ENCODE measurements at places on chromosomes 2 and 18.

- DNase-seq = no peak
These were observed 109.9 kb upstream of the MAP4K3 start for GRCh38 chr2:39546937-39547336.

- no peak for DNase-seq
These were observed 668 bp downstream of the NFU1 start for GRCh38 chr2:69436596-69436937.

DNA sequence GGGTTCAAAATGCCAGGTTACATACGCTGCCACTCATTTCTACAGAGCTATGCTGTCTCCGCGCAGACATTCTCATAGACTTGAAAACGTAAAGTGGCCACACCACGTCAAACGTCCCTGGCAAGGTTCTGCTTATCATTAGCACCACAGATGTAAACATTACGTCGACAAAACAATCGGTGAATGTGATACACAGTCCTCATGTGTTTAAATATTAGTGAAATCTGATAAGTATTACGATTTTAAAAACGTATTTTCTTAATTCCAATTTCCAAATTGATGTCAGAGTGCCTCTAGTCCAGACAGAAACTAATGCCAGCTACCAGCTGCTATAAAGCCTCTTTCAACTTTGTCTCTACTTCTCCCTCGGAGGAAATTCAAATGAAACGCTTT, 1.2 kb downstream of the STK17B start:
- DNase-seq = no peak

DNA sequence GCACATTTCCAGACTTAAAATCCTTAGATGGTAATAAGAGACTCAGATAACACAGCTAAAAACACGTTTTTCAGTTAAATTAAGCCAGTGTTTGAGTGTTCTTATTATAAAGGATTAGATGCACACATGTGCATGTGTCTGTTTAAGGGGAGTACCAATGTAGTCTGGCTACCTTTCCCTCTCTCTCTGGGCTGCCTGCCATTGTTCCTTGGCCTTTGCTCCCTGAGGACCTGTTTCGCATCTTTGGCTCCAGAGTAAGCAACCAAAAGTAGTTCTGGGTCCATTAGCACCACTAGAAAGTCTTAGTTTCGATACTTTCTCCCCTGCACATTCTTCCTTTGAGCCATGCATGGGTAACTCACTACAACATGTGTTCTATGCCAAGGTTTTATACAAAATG, 228.3 kb downstream of the TPGS2 start:
- no peak for DNase-seq

GRCh38 chr18:6836331-6836730, 106.8 kb downstream of the ARHGAP28 start:
- DNase-seq = no peak

DNA sequence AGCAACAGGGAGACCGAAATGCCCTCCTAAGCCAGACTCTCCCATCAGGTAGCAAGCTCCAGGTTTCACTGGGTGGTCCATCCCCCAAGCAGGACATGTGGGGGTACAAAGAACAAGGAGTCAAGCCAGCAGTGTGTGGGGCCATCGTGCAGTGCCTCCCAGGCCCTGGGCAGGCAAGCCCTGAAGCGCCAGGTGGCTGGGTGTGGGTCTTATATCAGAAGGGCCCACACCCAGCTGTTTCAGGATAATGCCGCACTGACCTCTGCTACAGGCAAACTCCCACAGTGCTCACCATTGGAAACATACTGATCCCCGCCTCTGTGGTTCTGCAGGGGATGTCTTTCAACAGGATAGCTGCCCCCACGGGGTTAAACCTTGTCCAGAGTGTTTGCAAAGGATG, 174.2 kb upstream of the SMAD2 start:
- DNase-seq = no peak

- no peak for DNase-seq
These were observed 104.4 kb downstream of the LIPG start for GRCh38 chr18:49666045-49666775.

DNA sequence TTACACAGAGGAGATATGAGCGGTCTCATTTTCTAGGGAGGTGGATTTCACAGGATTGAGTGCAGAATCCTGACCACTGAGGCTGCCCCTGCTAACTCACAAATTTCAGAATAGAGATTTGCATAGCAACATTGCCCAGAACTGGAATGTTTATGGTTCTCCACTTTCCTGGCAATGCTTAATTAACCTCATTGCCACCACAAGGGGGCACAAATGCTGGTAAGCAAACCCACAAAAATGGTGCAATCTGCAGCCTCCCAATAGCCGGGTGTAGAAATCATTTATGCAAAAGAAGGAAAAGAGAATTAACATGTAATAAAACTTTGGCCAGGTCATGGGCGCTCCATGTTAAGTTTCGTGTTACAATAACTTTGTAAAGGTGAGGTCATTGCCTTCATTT, 112.4 kb downstream of the CYRIA start:
- DNase-seq = peak; percentile 3

DNA sequence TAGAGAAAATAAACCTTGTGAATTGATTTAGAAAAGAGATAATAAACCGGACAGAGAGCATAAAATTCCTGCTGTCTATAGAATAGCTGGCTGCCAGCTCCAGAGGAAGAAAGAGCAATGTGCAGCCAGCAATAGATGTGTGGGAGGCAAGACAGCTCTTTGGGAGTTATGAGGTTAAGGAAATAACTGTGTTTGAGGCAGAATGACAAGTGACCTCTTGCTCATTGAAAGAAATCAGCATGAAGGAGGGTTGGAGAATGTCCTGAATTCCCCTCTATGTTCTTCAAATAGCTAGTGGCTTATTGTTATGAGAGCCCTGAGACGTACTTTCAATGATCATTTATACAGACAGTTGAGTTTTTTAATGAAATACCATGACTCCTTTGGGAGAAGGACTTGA, 1009.9 kb upstream of the NXPH2 start:
- no peak for DNase-seq

GRCh38 chr2:229666811-229667210, 47.5 kb downstream of the DNER start:
- DNase-seq = no peak

DNA sequence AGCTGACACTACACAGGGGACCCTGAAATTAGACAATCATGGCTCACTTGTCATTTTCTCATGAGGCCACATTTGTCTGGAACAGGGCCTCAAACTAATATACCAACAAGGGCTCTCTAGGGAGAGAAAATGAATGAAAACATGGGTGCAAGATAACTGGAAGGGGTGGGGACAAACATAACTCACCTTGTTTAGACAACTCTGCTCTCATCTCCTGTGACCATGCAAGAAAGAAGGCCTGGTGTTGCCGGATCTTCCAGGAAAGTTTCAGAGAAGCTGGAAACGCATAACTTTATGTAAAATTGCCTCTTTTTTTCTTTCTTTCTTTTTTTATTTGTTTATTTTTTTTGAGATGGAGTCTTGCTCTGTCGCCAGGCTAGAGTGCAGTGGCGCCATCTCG, 80.4 kb upstream of the SPRED2 start:
- no peak for DNase-seq

GRCh38 chr18:48121752-48122151, 191.3 kb upstream of the SMAD2 start:
- no peak for DNase-seq

GRCh38 chr2:147171941-147172340, 672.9 kb upstream of the ACVR2A start:
- DNase-seq = no peak

DNA sequence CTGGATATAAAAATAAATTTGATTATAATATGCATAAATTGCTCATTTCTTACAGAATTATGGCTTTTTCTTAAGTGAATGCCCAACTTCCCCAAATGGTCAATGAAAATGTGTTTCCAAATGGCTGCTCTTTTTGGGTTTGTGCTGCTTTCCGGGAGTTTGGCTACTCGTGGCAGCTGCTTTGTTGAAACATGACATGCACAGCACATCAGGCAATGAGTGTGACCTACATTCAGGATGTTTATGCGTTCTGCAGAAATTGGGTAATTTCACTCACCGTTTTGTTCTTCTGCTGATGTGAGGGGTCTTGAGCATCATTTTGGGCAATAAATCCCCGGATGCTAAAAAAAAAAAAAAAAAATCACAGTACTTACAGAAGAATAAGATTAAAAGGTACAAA, 825.0 kb upstream of the KLHL29 start:
- no peak for DNase-seq

DNA sequence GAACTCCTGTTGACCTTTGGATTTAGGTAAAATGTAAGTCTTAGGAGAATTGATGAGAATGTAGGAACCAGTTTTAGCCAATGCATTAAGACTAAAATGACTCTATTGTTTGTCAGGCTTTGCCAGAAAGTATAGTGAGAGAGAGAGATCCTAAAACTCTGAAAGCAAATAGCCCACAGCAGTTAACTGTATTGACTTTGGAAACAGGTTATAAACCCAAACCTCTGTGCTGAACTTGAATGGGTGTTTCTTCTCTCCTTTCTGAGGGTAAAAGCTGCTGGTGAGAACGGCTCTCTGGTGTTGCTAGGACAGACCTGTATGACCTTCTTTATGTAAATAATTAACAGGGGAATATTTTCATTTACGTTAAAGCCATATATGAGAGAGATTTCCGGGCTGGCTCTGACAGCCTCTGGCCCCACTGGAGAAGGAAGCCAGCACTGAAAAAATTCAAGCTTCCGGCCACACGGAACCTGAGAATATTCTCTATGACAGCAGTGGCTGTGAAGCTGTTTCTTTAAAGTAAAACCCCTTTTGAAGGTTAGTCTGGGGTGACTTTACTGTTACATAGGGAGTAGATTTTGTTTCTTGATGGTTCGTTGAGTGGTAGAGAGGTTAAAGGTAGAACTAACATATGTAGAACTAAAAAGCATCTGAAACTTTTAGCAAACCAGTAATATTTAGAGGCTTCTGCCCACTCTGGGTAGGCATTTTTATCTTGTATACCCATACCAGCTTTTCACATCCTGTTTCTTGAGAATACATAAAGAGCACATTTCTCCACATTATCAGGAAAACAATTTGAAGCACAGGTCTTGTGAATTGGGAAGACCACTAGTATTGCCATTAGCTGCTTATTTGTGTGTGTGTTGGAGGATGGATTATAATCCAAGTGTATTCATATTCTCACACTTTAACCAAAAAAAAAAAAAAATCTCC, 123.8 kb downstream of the SPTBN1 start:
- DNase-seq = no peak

DNA sequence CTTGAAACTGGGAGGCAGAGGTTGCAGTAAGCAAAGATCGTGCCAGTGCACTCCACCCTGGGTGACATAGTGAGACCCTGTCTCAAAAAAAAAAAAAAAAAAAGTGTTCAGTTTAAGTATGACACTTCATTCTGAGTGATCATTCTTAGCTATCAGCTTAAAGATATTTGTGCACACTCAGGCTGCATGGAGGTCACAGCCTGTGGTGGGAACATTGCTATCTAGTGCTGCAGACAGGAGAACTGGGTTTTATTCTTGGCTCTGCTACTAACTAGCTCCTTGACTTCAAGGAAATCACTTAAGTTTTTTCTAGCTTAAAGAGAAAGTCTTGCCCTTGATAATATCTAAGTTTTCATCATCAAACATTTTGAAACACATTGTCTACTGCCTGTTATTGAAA, 391.3 kb upstream of the CDH7 start:
- DNase-seq = no peak

- no peak for DNase-seq
These were observed 26.4 kb downstream of the EMX1 start for GRCh38 chr2:72943540-72944395.

GRCh38 chr18:50986360-50987087, 18.7 kb downstream of the ELAC1 start:
- no peak for DNase-seq

DNA sequence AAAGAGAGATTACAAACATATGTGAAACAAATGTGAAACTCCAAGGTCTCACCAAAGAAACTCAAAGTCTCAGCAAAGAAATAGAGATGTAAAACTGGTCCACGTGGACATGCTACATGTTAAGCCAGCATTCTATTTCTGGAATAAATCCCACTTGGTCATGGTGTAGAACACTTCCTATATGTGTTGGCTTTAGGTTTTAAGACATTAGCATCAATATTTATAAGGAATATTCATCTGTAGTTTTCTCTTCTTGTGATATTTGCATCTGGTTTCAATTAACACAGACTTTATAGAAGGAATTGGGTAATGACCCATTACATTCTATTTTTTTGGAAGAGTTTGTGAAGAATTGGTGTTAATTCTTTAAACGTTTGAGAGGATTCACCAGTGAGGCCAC, 133.1 kb downstream of the COPS8 start:
- DNase-seq = no peak

DNA sequence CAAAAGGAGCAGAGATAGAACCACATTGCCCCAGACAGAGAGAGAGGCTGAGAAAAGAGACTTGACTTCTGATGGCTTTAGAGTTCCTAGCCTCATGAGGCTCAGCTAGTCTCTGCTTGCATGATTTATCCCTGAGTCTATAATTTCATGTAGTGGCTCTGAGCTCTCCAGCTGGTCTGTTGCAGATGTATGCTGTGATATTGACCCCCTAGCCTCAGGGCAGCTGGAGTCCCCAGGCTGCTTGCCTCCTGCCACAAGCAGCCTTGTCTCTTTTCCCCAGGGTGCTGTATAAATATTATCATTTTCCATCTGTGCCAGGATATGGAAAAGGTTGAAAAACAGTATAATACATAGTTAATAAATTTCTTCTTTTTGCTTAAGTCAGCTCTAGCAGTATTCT, 467.6 kb upstream of the CWC22 start:
- DNase-seq = no peak

DNA sequence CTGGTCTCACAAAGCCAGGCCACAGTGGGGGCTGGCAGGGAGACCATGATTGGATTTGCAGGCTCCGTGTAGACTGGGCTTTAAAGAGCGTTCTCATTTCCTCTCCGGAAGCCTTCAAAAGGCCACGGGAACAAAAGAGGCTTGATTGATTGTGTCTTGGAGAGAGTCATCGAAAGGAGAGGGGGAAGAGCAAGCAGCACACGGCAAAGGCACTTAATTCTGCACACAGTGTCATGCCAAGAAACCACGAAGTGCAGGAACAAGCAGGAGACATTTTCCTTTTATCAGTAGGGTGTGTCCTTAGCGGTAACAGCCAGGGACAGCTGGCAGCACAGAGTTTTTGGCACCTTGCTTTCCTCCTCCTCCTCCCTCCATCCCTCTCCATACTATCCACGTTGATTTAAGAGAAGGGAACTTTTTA, 47.7 kb downstream of the GLI2 start:
- DNase-seq = no peak

DNA sequence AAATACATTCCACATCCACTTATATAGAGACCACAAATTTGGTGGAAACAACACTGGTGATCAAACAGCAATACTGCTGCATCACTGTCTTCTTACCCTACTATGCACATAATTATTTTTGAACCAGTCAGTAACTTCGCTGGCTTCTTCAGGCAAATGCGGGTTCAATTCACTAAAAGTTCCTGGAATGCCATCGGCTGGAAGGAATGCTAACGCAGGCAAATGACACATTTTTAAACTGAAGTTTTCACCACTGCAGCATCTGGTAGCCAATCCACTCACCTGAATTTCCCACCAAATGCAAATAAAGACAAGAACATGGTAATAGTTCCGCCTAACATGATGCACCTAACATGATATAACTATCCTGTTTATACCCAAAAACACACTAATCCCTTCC, 10.0 kb upstream of the HDHD2 start:
- DNase-seq = no peak

All from iPS DF 19.7 (cell line).